Stimulated activated CD8-positive, alpha-beta memory T cell treated with anti-CD3 and anti-CD28 coated beads, Interleukin-15, amount 100 ng/mL, for 48 hours (primary cell): ENCODE measurements at places on chromosomes 6 and 20.

- no peak for DNase-seq
Observed at GRCh38 chr6:17768881-17769280, 62.2 kb upstream of the NUP153 start.

GRCh38 chr6:156639009-156639721 lies 138.0 kb upstream of the ARID1B start:
- DNase-seq, result no peak

GRCh38 chr20:9218531-9218961 lies 149.7 kb downstream of the PLCB4 start:
- no peak for DNase-seq

GRCh38 chr6:132300323-132300949 lies 100.8 kb downstream of the MOXD1 start:
- no peak for DNase-seq

GRCh38 chr20:17320456-17320855 lies 93.6 kb downstream of the PCSK2 start:
- no peak for DNase-seq

DNA sequence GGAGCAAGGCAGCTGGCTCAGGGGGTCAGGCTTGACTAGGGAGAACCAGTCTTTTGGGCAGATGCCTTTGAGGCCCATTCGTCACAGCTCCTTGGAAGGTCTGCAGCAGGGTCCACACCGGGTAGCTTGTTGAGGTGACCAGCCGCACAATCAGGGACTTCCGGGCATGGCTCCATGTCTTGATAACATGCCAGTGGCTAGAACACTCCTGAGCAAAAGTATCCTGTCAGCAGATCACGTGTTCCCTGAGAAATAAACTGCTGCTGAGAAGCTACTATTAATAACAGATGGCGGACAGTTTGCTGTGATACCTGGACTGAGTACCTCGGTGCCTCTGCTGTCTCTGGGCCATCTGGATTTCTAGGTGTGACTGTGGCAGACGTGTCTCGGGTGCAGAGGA lies 235.9 kb downstream of the PRKN start:
- no peak for DNase-seq

DNA sequence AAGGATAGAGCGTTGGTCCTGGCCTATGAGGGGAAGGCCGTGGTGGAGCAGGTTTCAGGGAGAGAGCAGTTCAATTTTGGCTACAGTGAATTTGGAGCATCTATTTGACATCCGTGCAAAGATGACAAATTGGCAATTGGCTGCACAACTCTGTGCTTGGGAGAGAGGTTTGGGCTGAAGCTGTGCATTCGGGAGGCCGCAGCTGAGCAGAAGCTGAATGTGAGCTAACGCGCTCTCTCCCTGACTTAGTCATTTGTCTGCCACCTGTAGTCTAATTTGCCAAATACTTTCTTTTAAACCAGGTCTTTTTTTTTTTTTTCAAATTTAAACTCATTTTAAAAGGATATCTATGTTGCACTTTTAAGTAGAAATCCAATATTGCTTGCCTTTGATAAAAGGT lies 78.8 kb downstream of the PHACTR3 start:
- no peak for DNase-seq

GRCh38 chr6:34928220-34928619 lies 39.2 kb downstream of the ANKS1A start:
- DNase-seq, result no peak

GRCh38 chr6:41488433-41489119 lies 57.6 kb upstream of the FOXP4 start:
- no peak for DNase-seq

DNA sequence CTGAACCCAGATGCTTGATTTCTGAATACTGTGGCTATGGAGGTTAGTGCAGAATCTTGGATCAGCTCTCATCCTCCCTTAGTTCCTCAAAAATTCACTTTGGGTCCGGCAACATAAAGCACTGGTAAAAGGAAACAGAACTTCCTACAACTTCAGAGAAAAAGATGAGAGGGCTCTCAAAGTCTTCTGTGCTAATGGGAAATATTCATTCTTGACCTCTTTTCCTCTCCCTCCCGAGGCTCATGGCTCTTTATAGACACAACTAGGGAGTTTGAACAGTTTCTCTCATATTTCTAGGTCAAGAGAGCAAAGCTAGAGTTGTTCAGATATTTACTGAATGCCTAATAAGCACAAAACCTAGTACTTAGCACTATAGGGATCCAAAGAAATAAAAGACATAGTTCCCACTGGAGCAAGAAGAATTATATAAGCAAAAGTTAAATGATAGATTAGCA lies 124.1 kb upstream of the TCF21 start:
- DNase-seq, result no peak

- DNase-seq, result no peak
Observed at GRCh38 chr20:49727478-49727877, 13.8 kb upstream of the B4GALT5 start.

GRCh38 chr6:128847431-128848210 lies 35.3 kb upstream of the LAMA2 start:
- DNase-seq, result no peak

GRCh38 chr6:32816746-32817204 lies at the start of gene HLA-DOB:
TSS of gene HLA-DOB (minus strand) at chr6:32817002. CDS start at chr6:32816951, 51 bp downstream.
- no peak for DNase-seq

DNA sequence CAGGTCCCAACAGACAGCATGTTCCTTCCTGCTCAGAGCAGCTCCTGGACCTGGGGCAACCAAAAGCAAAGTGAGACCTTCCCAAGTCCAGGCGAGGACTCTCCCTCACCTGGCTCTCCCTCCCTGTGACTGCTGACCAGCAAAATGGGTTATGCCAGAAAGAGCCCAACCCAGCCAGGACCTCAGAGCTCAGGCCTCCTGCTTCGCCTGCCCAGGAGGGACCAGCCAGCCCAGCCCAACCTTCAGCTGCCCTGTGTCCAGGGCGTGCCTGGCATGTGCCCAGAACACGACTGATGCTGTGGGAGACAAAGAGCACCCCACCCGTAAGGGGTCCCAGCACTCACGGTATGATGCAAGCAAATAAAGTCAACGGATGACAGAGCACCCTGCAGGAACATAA lies 74.0 kb upstream of the CST7 start:
- DNase-seq, result no peak

DNA sequence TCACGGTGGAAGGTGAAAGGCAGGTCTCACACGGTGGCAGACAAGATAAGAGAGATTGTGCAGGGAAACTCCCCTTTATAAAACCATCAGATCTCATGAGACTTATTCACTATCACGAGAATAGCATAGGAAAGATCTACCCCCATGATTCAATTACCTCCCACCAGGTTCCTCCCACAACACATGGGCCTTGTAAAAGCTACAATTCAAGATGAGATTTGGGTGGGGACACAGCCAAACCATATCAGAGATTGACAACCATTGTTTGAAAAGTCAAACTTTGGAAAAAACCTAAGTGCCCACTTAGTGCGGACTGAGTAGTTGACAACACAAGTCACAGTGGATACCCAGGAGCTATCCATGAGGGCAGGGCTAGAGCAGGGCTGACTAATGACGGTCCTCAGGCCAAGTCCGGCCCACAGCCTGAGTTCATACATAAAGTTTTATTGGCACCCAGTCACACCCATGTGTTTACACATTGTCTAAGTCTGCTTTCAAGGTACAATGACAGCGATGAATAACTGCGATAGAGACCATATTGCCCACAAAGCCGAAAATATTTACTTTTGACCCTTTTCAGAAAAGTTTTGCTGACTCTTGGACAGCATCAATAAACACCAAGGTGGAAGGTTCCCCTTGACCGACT lies 33.8 kb upstream of the PMEPA1 start:
- DNase-seq, result no peak

DNA sequence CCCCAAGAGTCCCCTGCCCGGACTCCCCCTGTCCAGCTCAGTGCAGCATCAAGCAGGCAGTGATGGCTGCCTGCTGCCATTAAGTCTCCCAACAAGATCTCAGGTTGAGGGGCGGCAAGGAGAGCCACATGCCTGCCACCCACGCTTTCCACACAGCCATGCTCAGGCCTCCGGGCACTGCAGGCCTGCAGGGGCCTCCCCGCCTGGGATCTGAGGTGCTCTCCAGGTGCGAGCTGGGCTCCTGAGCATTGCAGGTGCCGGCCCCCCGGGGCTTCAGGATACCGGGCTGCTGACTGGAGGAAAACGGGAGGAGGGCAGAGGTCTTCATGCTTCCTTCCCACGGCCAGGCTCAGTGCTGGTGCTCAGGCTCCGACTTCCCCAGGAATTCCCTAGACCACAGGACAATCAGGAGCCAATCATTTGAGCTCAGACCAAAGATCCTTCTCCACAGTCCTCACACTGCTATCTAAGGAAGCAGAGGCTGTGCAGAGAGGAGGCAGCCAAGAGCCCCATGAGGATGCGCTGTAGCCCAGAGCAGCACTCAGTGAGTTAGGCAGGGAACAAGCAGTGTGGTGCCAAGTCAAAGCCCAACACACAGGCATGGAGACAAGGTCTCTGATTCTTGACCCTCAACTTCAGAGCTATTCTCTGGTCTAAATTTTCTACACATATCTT lies 52.7 kb downstream of the PYGB start:
- DNase-seq, result no peak
